ENCODE measurements at places on chromosomes 16 and 17. TPM values are rescaled to one million over a fixed set of nuclear protein-coding genes. Genes with fewer than 3 reads are reported as not detected.

DNA sequence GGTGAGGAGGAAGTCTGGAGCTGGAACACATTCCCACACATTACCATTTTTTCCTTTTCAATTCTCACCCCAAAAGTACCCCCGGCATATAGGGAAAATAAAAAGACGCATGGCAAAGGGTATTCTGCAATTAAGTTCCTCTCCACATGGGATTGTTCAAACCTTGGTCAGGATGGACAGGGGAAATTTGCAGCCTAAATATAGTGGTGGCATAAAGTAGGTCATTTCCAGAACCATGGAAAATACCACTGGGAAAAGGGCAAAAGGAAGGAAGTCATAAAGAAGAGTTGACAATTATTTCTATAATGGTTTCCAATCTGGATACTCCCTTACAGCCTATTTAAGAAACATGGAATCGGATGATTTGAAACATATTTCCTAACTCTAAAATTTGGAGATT is 135.8 kb downstream of the STX8 start:
- no peaks in the 10 kb centered on the region for H3K27me3 ChIP-seq
- H3K4me3 ChIP-seq = no peak overlapping the region
- no peaks in the 10 kb centered on the region for H3K36me3 ChIP-seq
- no peaks in the 10 kb centered on the region for H3K4me1 ChIP-seq
- DNase-seq = no peak
- no peak overlapping the region for H3K27ac ChIP-seq

The RAI1 gene
- 44.5 TPM for total RNA-seq

The KRTAP1-1 gene
- total RNA-seq = not detected

The PLD6 gene
- 44.2 TPM for total RNA-seq

DNA sequence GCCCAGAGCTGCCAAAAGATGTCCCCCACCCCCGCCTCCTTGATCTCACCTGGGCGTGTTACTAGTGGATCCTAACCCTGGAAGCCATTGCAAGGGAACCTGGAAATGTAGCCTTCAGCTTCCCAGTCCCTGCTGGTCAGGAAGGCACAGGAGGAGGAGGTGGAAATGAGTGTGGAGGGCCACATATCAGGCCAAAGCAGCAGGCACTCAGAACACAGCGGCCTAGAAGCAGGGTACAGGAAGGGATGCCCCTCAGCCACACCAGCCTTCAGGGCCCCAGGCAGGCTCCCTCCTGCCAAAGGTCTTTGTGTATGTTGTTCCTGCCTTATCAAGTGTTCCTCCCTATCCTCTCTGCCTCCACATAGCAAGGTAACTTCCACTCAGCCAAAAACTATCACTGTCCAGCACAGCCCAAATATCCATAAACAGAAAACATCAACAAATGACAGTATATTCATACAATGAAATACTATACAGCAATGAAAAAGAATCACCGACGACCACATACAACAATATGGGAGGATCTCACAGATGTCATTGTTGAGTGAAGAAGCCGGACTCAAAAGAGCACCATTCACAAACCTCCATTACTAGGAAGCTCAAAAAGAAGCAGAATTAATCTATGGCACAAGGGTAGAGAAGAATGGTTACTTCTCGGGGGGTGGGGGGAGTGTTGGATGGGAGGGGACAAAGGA is 28.2 kb upstream of the TNFRSF13B start:
- no peaks in the 10 kb centered on the region for H3K27me3 ChIP-seq
- DNase-seq = no peak
- H3K36me3 ChIP-seq = no peaks in the 10 kb centered on the region
- H3K27ac ChIP-seq = no peak overlapping the region
